ENCODE measurements at places on chromosomes 1 and 21.

GRCh38 chr1:195105773-195106172 is 1502.5 kb downstream of the KCNT2 start:
- no peak for DNase-seq

GRCh38 chr1:44346184-44346583 is 8.9 kb downstream of the ERI3 start:
- DNase-seq: no peak

GRCh38 chr1:219081943-219082925 is 91.4 kb upstream of the LYPLAL1 start:
- no peak for DNase-seq

DNA sequence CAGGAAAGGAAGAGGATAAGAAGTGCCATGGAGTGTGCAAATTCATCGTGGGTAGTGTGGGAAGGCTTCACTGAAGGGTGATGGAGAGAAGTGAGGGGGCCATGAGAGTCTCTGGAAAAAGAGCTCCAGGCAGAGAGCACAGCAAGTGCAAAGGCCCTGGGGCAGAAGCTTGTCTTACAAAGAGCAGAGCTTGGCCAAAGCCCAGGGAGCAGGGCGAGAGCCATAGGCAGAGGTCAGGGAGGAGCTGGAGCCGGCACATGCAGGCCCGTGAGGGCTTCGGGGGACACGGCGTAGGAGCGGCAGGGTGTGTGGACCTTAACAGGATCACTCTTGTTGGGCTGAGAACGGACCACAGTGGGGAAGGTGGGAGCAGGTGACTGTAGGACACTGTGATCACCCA is 83.7 kb upstream of the EDN2 start:
- DNase-seq: no peak

DNA sequence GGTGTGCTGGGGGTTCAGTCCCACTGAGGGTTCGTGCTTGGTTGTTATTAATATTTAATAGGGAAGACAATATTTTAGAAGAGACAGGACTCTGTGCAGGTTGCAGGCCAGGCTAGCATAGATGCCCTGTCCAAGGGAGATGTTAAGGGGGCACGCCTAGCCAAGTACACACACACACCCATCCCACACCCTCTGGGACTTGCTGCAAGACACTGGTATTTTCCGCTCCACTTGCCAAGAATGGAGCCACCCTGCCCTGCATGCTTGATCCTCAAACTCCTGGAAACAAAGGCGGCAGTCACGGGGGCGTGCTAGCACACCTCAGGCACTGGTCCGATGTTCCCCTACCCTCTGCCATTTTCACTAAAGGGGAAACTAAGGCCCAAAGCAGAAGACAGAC is 99.1 kb downstream of the MRPL37 start:
- no peak for DNase-seq

GRCh38 chr1:172279939-172280636 is 140.4 kb upstream of the C1orf105 start:
- DNase-seq: no peak

GRCh38 chr1:15680131-15680530 is 4.0 kb upstream of the PLEKHM2 start:
- no peak for DNase-seq

DNA sequence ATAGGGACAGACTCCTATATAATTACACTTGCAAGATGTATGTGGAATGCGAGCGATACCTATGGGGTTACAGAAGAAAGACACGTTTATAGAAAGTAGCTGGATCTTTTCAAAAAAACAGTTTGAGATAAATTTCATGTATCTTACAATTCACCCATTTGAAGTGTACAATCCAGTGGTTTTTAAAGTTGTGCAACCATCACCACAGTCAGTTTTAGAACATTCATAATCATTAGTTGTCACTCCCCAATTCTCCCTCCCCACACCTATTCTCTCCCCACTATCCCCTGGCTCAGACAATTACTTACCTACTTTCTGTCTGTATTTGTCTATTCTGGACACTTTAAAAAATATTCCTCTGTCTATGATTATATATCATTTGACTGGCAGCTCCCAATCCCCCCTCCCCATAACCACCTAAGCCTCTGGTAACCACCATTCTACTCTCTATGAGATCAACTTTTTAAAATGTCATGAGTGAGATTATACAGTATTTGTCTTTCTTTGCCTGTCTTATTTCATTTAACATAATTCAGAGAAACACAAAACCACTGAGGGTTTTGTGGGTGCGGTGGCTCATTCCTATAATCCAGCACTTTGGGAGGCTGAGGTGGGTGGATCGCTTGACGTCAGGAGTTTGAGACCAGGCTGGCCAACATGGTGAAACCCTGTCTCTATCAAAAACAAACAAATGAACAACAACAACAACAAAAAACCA is 39.1 kb downstream of the MRPS6 start:
- no peak for DNase-seq

GRCh38 chr1:160204526-160205241 is 500 bp upstream of the PEA15 start:
- no peak for DNase-seq

- no peak for DNase-seq
These were observed 7.7 kb downstream of the SHISAL2A start for GRCh38 chr1:52640697-52641096.

DNA sequence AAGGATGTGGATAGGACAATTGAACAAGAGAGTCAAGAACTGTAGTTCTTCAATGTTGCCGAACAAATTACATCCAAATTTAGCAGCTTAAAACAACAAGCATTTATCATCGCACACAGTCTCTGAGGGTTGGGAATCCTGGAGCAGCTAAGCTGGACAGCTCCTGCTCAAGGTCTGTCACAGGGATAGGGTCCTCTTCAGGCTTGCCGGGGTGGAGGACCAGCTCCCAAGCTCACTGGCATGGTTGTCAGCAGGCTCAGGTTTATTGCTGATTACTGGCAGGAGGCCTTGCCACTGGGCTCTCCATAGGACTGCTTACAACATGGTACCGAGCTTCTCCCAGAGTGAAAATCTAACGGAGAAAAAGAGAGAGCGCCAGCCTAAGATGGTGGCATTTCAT is 22.1 kb upstream of the COX20 start:
- DNase-seq: no peak

GRCh38 chr1:155185783-155186066 is 12.1 kb downstream of the TRIM46 start:
- no peak for DNase-seq

DNA sequence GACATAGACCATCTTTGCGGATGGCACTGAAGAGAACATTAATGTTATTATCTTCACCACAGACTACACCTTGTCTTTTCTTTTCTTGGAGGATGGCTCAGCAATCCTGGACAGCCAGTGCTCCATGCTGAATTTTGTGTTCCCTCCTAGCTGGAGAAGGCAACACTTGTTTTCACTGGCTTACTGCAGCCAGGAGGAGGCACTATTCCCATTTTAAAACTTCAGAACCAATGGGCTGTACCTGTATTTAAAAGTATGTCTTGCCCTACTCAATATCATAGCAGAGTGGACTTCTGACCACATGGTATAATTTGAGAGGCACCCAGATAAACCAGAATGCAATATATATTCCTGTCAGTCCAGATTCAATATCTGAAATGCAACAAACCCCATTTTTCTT is 53.3 kb upstream of the POGK start:
- DNase-seq: no peak

- no peak for DNase-seq
These were observed 22.2 kb downstream of the PADI3 start for GRCh38 chr1:17270891-17271765.

DNA sequence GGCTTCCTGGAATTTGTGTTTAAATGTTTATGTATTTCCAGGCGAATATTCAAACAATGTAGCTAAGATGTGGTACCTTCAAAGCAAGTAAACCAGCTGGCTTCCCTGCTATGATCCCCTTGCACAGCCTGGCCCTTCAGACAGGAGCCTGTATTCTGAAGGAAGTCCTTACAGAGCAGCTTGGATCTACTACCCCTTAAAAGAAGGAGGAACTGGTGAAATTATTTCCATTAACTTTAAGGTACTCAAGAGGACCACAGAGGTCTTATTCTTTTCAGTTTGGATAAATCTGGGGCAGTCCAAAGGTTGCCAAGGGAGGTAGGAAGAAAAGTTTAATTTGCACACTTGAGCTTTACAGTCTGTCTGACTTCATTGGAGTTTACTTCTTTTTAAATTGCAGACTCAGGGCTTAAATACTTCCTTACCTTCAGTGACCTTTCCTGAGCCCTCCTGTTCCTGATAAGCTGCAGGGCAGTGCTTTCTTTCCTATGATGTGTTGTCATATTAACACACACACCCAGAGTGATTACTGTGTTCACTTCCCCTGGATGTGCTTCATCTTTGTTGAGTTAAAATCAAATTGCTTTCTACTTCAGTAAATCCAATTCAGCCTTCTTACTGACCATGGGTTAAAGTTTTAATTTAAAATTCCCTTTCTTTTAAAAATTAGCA is 40.5 kb downstream of the DISC1 start:
- no peak for DNase-seq

GRCh38 chr1:62391369-62391971 is 45.4 kb upstream of the USP1 start:
- DNase-seq: peak; percentile 3

- no peak for DNase-seq
These were observed 30.7 kb downstream of the CA6 start for GRCh38 chr1:8976338-8976737.

GRCh38 chr1:32619701-32620485 is 30.5 kb downstream of the ZBTB8OS start:
- no peak for DNase-seq

DNA sequence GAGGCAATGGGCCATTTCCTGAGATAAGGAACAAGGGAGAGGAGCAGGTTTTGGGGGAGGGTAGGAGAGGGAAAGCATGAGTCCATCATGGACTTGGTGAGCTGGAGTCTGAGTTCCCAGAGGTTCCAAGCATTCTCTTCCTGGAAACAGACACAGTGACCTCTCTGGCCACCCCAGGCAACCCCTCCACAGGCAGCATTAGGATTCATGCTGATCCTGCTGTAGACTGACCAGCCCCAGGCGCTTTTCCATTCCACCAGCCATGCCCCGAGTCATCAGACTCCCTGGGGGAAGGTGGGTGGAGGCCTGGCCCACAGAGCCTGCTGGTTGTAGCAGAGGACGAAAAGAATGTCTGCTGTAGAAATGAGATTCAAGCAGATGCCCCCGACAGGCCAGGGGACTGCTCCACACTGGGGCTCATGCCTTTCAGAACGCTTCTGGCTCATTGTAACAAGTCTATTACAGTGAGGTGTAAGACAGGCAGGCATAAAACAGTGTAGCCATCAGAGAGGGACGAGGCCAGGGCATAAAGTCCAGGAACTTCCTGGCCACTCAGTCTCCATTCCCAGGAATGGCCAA is 52.2 kb downstream of the KCND3 start:
- no peak for DNase-seq

DNA sequence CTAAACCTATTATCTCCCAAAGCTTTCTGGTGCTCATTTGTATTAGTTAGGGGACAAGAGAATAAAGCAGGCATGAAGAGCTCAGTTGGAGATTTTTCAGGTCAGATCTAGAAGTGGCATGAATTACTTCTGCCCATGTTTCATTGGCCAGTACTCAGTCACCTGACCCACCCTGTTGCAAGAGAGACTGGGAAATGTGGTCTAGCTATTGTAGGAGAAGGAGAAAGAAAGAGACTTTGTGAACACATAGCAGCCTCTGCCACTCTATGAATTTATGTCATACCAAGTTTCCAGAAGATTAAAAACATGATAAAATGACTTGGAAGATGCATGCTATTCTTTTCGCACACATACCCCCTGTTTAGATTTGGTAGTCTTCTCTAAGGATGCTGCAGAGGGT is 302.3 kb upstream of the RUNX1 start:
- DNase-seq: no peak

- no peak for DNase-seq
These were observed 17.8 kb downstream of the SLC16A1 start for GRCh38 chr1:112938210-112938609.

DNA sequence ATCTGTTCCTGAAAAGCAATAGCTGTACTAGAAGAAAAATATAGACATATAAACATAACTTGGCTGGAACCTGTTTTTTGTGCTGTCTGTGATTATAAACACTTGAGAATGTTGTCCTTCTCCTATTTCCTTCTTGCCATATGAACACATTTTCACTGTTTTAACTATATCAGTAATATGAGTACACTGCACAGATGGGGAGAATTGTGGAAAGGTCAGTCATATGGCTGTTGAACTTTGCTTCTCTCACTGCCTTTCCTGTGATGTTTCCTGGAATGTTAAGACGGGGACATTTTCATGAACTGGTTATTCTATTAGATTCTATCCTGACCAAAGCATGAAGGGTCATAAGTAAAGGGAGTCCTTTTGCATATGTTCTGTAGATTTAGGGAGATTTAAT is 24.9 kb downstream of the HMCN1 start:
- no peak for DNase-seq

DNA sequence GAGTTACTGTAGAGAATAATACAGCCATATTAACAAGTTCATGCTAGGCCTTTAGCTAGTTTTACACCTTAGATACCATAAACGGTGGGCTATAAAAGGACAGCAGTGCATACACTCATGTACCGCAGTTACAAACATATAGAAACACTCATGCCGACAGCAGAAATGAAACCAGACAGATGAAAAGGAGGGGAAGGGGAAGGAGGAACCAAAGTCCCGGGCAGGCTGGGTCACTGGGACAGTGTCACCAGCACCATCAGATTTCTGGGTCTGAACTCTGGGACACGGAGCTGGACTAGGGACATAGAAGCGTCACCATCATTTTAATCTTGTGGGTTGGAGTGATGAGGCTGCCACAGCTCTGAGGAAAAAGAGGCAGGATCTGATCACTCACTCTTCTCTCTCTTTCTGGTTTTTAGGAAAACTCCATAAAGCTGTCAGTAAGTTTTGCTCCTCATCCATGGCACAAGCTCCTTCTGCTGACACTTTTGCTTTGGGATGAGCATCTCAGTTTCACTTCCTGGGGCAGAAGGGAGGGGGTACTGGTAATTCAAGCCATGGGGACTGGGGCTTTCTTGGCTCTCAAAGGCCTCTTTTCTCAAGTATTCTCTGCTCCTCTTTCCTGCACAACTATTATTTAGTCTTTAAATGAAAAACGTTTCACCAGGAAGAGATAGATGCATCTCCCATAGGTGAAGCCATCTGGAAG is 7.8 kb upstream of the ZNF691 start:
- DNase-seq: no peak

DNA sequence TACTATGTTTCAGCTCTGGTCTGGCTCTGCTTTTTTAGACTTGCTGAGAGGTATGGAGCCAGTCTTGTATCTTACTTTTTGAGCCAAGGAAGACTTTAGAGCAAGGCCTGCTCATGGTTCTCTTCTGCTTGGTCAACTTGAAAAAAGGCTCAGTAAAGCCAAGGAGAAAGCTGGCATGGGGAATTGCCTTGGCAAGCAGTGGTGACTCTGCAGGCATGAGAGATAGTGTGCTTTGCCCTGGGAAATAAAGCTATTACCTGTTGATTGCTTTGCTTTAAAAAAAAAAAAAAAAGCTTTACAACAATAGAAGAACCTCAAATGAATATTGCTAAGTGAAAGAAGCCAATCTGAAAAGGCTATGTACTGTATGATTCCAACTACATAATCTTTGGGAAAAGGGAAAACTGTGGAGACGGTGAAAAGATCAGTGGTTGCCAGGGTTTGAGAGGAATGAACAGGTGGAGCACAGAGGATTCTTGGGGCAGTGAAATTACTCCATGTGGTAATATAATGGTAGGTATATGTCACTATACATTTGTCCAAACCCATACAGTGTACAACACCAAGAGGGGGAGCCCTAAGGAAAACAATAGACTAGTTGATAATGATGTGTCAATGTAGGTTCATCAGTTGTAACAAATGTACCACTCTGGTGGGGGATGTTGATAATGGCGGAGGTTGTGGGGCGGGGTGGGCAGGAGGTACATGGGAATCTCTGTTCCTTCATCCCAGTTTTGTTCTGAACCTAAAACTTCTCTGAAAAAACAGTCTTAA is 87.6 kb downstream of the HMCN1 start:
- DNase-seq: no peak

- no peak for DNase-seq
These were observed 44.8 kb downstream of the RUNX1 start for GRCh38 chr21:35004314-35004713.
